ENCODE measurements at places on chromosomes 11 and 22. TPM values are rescaled to one million over a fixed set of nuclear protein-coding genes. Genes with fewer than 3 reads are reported as not detected.

- no peak for DNase-seq
- H3K27me3 ChIP-seq, result peaks cover 3% of the 10 kb centered on the region
- peaks cover 10% of the 10 kb centered on the region for H3K36me3 ChIP-seq
- H3K27ac ChIP-seq, result no peak overlapping the region
- peaks cover 17% of the 10 kb centered on the region for H3K4me1 ChIP-seq
- H3K4me3 ChIP-seq, result no peak overlapping the region
These were observed 55.1 kb downstream of the IRAG1 start for GRCh38 chr11:10638316-10638925.

DNA sequence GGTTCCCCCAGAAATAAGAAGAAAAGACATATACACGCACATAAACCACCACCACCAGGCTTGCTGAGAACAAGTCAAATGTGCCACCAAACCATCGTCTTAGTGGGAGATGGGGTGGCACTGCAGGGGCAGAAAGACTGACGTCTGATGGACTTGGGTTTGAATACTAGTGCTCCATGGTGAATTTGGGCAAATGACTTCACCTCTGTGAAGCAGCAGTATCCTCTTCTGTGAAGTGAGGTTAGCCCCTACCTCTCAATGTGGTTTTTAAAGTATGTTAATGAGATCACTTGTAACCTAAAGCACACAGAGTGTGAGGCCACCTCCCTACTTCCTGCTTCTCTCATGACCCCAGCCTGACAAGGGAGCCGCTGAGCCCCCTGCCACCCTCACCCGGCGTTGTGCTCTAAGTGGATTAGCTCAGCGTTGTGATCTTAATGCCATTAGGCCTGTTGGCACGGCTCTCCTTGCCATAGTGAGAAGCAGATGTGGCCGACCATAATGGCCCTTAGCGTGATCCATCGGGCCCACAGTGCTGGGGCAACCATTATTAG, 14.4 kb downstream of the ZBTB16 start:
- H3K27ac ChIP-seq, result no peak overlapping the region
- peaks cover 58% of the 10 kb centered on the region for H3K27me3 ChIP-seq
- peaks cover 7% of the 10 kb centered on the region for H3K4me1 ChIP-seq
- H3K4me3 ChIP-seq, result no peak overlapping the region

The OR6T1 gene
- total RNA-seq, result not detected

The DGAT2 gene
- 0.45 TPM for total RNA-seq

Data from HFFc6 (cell line).